ENCODE measurements at places on chromosomes 13 and 19.
A peak's percentile ranks its signal among the peaks of the same experiment; 100 is the strongest.

DNA sequence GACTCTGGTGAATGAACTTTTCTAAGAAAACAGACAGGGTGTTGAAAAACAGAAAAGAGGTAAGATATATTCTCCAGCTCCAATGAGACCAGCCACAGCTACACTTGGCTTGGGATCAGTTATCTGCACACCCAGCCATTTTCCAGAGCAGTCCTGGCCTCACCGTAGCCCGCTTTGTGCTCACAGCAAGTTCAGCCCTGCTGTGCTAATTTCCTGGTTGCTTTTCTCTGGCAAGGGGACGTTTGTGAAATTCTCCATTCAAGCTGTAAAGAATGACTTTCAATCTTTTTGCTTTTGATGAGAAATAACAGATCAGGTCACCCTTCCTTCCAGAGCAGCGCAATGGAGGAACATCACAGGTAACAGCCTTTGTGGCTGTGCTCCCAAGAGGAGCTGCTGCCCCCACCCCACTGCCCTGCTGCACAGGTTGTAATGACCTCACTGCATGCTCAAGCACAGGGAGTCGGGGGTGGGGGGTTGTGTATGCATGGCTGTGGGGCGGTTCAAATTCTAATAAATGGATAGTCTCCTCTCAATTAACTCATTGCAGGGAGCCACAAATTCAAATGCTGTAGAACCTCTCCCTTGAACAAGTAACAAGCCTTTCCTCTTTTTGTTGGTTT lies 516.6 kb upstream of the NBEA start:
- DNase-seq: no peak

DNA sequence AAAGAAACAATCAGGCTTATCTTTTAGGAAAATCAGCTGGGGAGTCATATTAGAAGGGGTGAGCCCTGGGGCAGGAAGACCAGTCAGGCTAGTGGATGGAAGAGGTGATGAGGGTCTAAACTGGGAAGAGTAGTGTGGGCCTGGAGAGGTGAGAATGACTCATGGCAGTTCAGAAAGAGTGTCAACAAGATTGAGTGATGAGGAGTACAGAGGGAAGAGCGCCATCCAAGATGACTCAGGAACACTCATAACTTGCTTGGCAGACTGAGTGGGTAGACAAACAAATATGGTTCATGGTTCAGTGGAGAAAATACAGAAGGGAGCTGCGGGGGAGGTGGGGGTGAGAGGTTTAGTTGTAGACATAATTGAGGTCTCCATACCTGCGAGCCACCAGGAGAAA lies 17.3 kb upstream of the CLDN10 start:
- peak; percentile 40 for DNase-seq

DNA sequence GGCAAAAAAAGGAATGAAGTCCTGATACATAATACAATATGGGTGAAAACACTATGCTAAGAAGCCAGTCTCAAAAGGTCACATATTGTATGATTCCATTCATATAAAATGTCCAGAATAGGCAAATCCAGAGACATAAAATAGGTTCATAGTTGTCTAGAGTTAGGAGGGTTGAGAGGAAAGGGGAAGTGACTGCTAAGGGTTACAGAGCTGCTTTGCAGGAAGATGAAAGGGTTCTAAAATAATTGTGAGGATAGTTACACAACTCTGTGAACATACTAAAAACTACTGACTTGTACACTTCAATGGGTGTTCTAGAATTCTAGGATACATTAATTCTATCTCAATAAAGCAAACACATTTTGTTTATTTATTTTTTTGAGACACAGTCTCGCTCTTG lies 25.7 kb downstream of the CAB39L start:
- no peak for DNase-seq

- peak; percentile 33 for DNase-seq
Measured at GRCh38 chr13:48302871-48303358, 636 bp upstream of the RB1 start.

GRCh38 chr19:18291019-18291524 lies 9.7 kb upstream of the JUND start:
- DNase-seq: no peak

DNA sequence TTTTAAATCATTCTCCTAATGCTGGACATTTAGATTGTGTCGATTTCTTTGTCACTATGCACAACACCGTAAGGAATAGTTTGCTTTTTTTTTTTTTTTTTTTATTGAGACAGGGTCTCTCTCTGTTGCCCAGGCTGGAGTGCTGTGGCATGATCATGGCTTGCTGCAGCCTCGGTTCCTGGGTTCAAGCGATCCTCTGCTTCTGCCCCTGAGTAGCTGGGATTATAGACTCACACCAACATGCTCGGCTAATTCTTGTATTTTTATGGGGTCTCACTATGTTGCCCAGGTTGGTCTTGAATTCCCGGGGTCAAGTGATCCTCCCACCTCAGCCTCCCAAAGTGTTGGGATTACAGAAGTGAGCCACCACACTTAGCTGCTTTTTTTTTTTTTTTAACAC lies 86.5 kb downstream of the RYR1 start:
- no peak for DNase-seq

DNA sequence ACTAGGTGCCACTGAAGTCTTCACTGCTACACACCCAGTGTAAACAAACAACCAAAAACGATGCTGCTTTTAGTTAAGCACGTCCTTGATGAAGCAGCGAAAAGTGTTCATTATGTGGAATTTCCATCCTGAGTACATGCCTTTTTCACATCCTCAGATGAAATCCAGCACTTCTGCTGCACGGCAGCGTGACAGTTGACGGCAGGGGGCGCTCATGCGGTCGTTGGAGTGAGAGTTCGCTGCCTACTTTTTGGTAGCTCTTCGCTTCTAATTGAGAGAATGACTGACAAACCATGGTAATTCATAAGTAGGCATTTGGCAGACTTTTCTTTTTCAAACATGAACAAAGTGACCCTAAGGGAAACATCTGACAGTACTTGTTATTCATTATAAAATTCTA lies 1124.9 kb downstream of the EFNB2 start:
- DNase-seq: no peak

GRCh38 chr13:113837560-113838355 lies 26.1 kb downstream of the GAS6 start:
- DNase-seq: peak; percentile 80

DNA sequence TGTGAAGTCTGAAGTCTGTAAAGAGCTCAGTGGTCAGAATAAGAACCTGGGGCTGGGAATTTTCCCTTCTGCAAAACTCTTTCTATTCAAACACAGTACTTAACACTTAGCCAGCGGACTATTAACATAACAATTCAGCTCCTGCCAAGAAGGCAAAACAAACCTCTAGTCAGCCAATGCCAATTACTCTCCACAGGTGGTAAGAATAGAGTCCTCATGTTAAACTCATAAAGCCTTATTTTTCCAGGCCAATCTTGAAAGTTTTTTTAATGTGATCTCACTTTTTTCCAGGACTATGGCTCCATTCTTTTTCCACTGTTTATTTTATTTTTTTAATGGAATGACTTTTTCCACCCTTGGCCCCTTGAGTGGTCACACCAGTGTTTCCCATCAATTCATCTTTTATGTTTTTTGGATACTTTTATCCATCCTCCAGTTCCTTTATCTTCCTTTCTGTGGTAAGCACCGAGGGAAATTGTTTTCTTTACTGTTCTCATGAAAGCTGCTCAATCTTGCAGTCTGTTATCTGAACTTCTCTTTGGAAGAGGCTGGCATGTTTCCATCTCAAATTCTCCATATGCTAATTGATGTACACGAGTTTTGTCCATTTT lies 217.3 kb downstream of the LHFPL6 start:
- no peak for DNase-seq

DNA sequence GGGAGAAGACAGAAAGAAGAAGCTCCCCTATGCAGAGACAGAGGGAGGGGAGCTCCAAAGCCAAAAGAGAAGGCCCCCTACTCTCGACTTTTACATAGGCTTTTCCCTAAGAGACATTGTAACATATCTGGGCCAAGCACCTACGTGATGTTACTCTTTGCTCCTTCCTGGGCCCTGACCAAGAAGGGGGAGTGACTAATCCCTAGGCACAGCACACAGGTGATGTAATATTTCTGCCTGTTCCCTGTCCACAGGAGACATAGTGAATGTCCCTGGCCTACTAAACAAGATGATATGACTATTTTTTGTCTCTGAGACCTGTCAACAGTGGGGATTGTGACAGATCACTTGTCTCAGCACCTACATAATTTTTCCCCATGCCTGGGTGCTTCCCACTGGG lies 15.9 kb upstream of the ZNF254 start:
- no peak for DNase-seq

GRCh38 chr19:1610579-1610978 lies 5.3 kb upstream of the UQCR11 start:
- DNase-seq: no peak

DNA sequence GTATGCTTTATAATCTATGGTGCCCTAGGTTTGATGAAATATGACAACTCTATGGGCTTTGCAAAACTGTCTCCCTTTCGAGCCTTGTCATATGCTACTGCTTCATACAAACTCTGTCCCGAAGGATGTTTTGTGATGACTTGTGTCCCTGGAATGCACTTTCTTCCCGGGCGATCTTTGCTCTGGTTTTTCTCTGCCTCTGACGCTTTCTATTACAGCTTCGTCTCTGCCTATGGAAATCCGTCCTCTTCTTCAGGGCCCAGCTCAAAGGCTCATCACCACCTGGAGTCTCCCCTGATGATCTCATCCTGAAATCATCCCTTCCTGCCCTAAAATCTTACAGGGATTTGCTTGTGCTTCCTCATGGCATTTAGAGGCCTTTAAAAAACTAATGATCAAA lies 191.5 kb upstream of the KL start:
- DNase-seq: peak; percentile 71

DNA sequence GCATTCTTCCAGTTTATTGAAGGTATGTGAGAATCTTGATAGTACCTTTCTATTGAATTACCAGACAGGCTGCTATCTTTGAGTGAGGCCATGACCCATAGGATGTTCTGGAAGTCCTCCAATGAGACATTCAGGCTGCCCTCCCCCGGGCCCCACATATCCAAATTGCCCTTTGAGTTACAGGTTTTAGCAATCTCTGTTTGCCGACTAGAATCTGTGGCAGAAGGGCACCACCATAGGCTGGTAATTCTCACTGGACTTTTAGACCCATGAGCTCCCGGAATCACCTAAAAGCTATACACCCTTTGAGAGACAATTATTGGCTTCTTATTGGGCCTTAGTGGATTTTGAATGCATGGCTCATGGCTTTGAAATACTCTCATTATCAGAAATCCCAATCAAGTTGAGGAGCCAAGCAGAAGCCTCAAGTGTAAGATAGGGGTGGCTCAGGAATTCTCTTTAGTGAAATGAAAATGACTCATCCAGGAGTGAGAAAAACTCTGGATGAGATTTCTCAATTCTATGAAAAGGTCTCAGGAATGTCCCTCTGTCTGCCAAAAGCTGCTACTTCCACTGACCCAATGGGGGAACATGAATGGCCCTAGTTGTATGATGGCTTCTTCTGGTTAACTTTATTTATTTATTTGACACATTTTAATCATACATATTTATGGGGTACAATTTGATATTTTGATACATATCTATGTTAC lies 172.1 kb upstream of the CSNK1A1L start:
- DNase-seq: no peak

DNA sequence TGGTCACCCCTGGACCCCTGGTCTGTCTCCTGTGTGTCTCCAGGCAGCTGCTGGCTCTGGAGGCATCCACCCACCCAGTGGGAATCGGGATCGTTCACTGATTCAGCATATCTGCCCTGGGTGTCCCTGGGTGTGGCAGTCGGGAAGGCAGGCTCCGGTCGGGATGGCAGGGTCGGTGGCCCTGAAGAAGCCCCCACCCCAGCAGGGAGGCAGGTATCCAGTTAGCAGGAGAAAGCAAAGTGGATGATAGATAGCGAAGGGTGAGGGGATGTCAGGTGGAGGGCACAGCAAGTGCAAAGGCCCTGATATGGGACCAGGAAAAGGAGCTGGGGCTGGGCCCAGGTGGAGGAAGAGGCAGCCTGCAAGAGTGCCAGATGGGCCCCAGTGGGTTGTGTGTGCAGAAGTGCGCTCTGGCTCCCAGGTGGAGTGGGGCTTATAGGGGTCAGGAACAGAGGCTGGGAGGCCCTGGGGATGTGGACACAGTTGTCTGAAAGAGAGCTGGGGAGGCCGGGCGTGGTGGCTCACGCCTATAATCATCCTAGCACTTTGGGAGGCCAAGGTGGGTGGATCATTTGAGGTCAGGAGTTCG lies 2.3 kb downstream of the SSBP4 start:
- DNase-seq: no peak

- DNase-seq: no peak
Measured at GRCh38 chr13:23847497-23847896, 41.7 kb downstream of the MIPEP start.

Data from HS-27A (cell line).